GM12878 (cell line): ENCODE measurements at places on chromosomes 1 and 21. TPM values are rescaled to one million over a fixed set of nuclear protein-coding genes. Genes with fewer than 3 reads are reported as not detected.

Gene CAPZA1
- 404 and 412 TPM in 2 replicates for polyA plus RNA-seq

Gene PLK3
- polyA plus RNA-seq, result 12.5 and 13.5 TPM in 2 replicates

Gene CNR2
- 10.9 and 11.9 TPM in 2 replicates for polyA plus RNA-seq

Gene SPRR4
- not detected in 2 replicates for polyA plus RNA-seq

Gene C4BPB
- 0.31 and 0.48 TPM in 2 replicates for polyA plus RNA-seq

Gene IGSF5
- not detected in 2 replicates for polyA plus RNA-seq

Gene RGS8
- polyA plus RNA-seq, result 0.43 TPM in 1 of 2 replicates, not detected in the other

Gene RNF207
- polyA plus RNA-seq, result 6.1 and 8.6 TPM in 2 replicates

Gene IL19
- not detected in 2 replicates for polyA plus RNA-seq

DNA sequence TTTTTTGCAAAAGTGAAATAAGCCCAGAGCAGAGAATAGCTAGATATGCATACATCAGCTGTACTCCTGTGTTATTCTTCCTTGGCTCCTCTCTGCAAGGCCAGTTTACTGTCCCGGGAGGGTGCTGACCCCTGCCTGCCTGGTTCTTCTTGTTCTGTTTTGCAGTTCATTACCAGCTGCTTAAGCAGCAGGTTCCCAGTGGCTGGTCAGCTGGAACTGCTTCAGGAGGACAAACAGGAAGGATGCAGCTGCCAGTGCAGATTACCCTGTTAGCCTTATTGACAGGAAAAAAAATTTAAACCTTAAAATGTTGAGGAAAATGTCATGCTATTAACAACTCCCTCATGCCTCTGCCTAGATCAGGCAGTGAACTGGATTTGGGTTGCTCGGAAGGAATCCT lies 16.0 kb upstream of the LRIG2 start:
- no peaks in the 10 kb centered on the region for H3K4me1 ChIP-seq
- H3K4me3 ChIP-seq, result no peak overlapping the region
- no peaks in the 10 kb centered on the region for H3K27me3 ChIP-seq
- H3K36me3 ChIP-seq, result no peaks in the 10 kb centered on the region
- H3K27ac ChIP-seq, result no peak overlapping the region

DNA sequence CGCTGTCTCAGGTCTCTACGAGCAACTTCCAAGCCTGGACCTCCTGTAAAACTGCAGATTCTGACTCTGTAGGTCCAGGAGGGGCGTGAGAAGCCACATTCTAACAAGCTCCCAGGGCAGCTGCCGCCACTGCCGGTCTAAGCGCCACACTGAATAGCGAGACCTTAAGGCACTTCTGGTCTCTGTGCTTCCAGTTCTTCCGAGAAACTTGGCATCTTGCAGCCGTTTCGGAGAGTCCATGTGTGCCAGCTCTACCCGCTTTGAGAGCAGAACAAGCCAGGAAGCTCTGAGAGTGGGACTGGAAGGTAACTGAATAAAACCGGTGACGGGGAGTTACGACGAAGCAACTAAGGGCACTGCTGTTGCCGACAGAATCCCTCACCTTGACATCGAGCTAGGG lies 12.5 kb downstream of the AGT start:
- no peak overlapping the region for H3K4me3 ChIP-seq
- no peaks in the 10 kb centered on the region for H3K4me1 ChIP-seq
- no peaks in the 10 kb centered on the region; the same call in 1 of the 2 replicates for H3K27me3 ChIP-seq
- DNase-seq, result no peak
- no peaks in the 10 kb centered on the region for H3K36me3 ChIP-seq
- no peak overlapping the region for H3K27ac ChIP-seq

- H3K27me3 ChIP-seq, result no peaks in the 10 kb centered on the region; the same call in 1 of the 2 replicates
- no peaks in the 10 kb centered on the region for H3K36me3 ChIP-seq
- H3K4me1 ChIP-seq, result peaks cover 6% of the 10 kb centered on the region; the same call in 1 of the 2 replicates
- H3K4me3 ChIP-seq, result no peak overlapping the region
- H3K27ac ChIP-seq, result no peak overlapping the region
Measured at GRCh38 chr1:20358761-20359263, 68.1 kb downstream of the VWA5B1 start.

DNA sequence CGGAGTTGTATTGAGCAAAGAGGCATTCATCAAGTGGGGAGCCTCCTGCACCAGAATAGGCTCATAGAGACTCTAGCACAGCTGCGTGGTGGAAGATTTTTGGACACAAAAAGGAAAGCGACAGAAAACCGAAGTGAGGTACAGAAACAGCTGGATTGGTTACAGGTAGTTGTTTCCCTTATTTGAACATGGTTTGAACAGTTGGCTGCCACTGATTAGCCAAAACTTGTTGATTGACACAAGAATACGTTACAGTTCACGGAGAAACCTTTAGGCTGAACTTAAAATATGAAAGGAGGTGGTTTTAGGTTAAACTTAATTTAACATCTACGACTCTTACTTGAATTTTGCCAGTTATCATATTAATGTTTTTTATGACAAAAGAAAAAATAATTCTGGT lies 89.1 kb downstream of the ZNF326 start:
- DNase-seq, result no peak
- H3K4me3 ChIP-seq, result no peak overlapping the region
- H3K4me1 ChIP-seq, result no peaks in the 10 kb centered on the region

DNA sequence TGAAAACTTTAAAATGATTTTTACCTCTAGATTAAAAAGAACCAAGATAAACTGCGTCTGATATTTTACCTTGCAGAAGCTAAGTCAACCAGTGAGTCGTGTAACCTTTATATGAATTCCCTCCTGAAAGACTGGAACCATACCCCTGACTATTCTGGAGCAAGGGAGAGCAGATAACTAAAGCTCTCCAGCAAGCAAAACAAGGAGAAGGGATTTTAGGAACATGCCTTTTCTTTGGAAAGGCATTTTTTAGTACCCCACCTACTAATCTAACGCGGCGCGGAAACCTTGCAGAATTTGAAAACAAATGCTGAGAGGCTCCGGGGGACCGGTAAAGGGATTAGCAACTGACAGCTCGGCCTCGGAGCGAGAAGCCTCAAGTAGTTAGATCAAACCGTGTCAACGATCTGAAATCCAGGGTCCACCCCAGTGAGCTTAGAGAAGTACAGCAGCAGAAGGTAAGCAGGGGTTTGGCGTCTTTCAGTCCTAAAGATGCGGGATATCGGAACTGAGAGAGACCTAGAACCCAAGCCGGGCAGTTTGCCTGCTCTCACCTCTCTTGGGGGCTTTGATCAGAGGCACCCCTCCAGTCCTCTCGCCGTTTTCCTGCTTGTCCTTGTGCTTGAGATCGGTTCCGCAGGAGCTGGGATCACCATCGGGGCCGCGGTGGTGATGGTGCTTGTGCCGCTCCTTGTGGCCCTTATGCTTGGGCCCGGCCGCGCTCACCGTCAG lies 954 bp downstream of the RSBN1 start:
- peak overlapping the region; percentile 58 for H3K27ac ChIP-seq
- DNase-seq, result no peak
- H3K4me3 ChIP-seq, result peak overlapping the region; percentile 92
- H3K4me1 ChIP-seq, result no peaks in the 10 kb centered on the region
- H3K36me3 ChIP-seq, result peaks cover 7% of the 10 kb centered on the region; the same call in 1 of the 2 replicates
- no peaks in the 10 kb centered on the region for H3K27me3 ChIP-seq

GRCh38 chr1:39754026-39754570 lies 15.4 kb downstream of the PPIE start:
- no peak overlapping the region for H3K4me3 ChIP-seq
- H3K27ac ChIP-seq, result no peak overlapping the region
- no peaks in the 10 kb centered on the region for H3K27me3 ChIP-seq

DNA sequence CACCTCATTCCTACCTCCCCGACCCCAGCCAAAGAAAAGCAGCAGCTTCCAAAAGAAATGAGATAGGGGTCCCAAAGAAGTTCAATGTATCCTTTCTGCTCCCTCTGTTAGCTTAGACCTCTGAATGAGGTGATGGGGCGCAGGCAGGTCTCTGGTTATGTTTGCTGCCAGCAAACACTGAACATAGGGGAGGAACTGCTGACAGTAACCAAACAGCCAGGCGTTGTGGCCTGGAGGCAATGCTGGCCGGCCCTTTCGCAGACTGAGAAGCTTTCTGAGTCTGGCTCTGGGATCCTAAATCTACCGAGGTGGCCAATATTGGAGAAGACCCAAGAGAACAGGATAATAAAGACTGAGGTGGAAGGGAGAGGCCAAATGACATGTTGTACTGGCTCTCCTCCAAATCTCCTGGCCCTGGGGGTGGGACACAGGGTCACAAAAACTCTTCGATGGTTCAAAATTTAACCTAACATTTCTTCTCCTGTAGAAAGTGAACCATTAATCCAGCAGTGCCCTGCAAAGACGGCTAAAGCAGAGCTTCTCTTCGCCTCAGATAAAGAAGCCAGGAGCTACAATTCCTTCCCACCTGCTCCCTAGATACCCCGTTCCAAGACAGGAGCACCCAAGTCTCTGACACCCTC lies 19.6 kb downstream of the SSR2 start:
- no peak overlapping the region for H3K4me3 ChIP-seq
- no peaks in the 10 kb centered on the region for H3K4me1 ChIP-seq
- no peaks in the 10 kb centered on the region for H3K27me3 ChIP-seq
- DNase-seq, result no peak

DNA sequence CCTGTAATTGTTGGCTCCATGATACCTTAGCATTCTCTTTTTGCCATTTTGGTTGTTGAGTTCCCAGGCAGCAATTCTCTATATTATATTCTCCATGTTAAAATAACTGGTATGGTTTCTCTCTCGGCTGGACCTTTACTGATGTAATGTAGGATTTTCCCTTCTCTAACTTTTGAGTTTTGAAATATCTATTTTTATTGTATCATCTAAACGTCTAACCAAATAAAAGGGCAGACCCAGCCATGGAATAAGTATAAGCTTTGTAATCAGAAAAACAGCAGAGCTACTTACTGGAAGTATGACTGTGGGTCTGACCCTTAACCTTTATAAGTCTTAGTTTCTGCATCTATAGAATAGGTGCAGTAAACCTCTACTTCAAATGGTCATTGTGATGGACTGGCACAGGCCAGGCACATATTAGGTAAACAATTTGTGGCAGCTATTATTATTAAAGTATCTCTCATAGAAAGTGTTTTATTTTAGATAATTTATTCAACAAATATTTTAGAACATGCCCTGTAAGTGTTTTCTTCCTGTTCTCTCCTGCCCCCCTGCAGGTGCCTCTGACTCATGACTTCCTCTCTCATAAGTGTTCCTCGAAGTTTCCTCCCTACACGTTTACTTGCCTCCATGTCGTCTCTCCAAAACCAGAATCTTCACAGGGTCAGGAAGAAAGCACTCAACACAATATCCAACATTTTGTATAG lies 224.9 kb upstream of the FGGY start:
- no peaks in the 10 kb centered on the region for H3K36me3 ChIP-seq
- DNase-seq, result no peak
- H3K4me1 ChIP-seq, result peaks cover 14% of the 10 kb centered on the region
- H3K4me3 ChIP-seq, result no peak overlapping the region

DNA sequence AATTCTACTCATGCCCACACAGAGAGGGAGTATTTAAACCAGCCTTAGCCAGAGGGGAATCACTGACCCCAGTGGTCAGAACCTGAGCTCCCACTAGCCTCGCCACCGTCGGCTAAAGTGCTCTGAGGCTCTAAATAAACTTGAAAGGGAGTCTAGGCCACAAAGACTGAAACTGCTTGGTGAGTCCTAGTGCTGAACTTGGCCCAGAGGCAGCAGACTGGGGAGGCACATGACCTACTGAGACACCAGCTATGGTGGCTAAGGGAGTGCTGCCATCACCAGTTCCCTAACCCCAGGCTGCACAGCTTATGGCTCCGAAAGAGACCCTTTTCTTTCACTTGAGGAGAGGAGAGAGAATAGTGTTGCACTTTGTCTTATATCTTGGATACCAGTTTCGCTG lies 1542.8 kb downstream of the KCNT2 start:
- H3K36me3 ChIP-seq, result no peaks in the 10 kb centered on the region
- H3K4me1 ChIP-seq, result no peaks in the 10 kb centered on the region
- H3K27ac ChIP-seq, result no peak overlapping the region
- DNase-seq, result no peak
- no peaks in the 10 kb centered on the region for H3K27me3 ChIP-seq
- no peak overlapping the region for H3K4me3 ChIP-seq

DNA sequence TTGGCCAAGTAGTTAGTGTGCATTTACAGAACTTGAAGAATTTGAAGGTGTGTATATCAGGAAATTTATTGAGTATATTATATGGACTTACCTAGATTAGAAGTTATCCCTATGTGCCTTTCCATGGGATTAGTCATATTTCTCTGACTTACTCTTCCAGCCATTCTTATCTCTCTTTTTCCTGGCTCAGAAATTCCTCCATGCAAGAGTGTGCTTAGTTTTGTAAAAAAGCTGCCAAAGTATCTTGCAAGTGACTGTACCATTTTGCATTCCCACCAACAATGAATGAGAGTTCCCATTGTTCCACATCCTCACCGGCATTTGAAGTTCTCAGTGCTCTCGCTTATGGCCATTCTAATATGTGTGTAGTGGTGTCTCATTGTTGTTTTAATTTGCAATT lies 82.2 kb upstream of the GUCA2B start:
- no peak overlapping the region for H3K4me3 ChIP-seq
- peaks cover 2% of the 10 kb centered on the region; the same call in 1 of the 2 replicates for H3K27me3 ChIP-seq
- no peaks in the 10 kb centered on the region for H3K4me1 ChIP-seq
- H3K27ac ChIP-seq, result no peak overlapping the region
- no peak for DNase-seq

DNA sequence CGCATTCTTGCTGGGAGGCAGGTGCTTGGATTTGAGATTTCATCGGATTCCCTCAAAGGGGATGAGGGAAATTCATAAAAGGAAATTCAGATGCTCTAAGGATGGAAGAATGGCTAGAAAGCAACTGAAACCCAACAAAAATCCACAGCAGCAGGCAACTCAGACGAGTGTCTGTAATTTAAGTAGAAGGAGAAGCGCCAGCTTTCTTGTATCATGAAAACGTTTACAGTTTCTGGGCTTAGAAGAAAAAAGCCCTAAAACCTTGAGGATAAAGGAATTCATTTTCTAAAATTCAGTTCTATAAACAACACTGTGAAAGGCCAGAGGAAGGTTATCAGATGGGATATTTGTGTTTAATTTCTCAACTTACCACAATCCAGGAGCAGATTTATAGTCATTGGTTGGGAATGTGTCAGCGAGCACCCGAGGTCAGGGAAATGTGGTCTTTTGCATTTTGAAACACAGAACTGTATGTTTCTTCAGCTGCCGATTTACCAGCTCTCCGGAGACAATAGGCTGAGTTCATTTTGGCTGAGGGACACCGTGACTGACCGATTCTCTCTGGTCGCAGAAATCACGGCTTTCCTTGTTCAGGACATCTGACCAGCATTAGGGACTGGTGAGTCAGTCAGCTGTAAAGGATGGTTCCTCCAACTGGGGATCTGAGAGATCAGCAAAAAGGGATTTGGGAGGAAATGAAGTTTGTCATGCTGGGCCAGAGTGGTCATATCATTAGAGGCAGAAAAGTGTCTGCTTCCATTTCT lies 111.6 kb upstream of the ERRFI1 start:
- H3K4me1 ChIP-seq, result no peaks in the 10 kb centered on the region
- no peaks in the 10 kb centered on the region for H3K36me3 ChIP-seq
- H3K4me3 ChIP-seq, result no peak overlapping the region
- no peaks in the 10 kb centered on the region for H3K27me3 ChIP-seq
